LNCaP clone FGC (cell line): ENCODE measurements at places on chromosomes 1 and 21.

DNA sequence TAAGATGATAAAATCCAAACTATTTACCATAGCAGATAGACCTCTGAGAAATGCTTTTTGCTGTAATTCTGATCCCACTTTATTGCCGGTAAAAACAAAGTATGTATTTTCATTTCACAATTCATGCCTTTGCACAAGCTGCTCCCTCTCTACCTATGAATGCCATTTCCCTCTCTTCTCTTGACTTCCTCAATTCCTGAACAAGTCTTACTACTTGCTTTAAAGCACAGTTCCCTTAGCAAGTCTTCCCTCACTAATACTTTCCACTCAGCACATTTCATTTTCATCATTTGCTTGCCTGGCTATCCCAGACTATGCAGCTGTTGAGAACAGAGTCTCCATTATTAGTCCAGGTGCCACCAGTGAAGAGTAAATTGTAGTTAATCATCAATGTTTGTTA lies 13.8 kb downstream of the GPATCH2 start:
- no peak for DNase-seq

- DNase-seq, result no peak
These were observed 11.7 kb downstream of the SLC19A1 start for GRCh38 chr21:45530423-45531113.

DNA sequence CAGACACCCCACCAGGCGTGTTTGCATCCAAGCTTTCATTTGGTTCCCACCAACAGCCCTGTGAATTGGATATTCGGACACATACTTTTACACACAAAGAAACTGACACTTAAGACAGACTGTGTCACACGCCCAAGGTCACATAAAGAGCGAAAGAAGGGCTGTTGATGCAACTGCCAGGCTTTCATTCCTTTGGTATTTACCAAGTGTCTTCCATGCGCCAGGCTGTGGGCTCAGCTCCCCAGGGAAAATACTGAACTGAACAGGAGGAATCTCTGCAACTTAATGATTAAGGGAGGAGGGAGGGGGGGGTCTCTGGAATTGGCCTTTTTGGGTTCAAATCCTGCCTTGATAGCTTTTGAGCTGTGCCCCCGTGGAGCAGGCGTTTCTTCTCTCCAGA lies 122.8 kb downstream of the ACTL8 start:
- DNase-seq, result no peak

- no peak for DNase-seq
These were observed 387.2 kb downstream of the NCAM2 start for GRCh38 chr21:21385404-21385803.

GRCh38 chr1:41277371-41277975 lies 35.4 kb upstream of the SCMH1 start:
- DNase-seq, result no peak

- DNase-seq, result no peak
These were observed 143.3 kb upstream of the JUN start for GRCh38 chr1:58927041-58927721.

- no peak for DNase-seq
These were observed 30.8 kb upstream of the ABCG1 start for GRCh38 chr21:42187976-42188653.

DNA sequence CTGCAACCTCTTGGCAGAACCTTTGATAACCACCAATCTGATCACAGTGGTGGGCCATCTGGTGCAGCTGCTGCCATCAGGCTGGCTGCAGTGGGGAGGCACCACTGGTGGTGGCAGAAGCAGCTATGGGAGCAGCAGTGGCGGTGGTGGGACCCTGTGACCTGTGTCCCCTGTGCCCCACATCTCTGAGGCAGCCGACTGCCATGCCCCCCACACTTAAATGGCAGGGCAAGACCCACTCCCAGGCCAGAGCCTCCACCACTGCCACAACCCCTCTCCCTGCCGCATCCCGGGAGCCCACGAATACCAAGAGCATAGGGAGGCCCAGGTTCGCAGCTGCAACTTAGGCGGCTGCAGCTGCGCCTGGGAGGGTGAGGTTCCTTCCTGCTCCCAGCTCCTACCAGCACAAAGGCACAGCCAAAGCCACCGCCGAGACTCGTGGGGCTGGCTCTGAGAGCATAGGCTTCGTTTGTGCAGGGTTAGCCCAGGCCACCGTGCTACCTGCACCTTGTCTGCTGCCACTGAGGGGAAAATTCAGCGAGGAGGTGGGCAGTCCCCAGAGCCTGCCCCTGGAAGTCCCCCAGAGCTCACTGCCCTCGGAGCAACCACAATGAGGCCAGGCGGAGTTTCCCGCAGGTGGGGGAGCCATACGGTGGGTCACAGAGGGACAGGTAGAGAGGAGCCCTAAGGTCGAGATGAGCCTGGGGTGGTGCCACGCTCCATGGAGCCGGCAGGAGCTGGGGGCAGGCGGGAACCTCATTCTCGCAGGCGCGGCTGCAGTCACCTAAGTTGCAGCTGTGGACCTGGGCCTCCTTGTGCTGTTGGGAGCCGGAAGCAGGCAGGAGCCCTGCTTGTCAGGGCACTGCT lies 518.7 kb downstream of the RWDD3 start:
- DNase-seq, result no peak

- DNase-seq, result no peak
These were observed 23.9 kb downstream of the RAB3B start for GRCh38 chr1:51966559-51966958.

GRCh38 chr1:212281590-212281989 lies 3.6 kb upstream of the PPP2R5A start:
- DNase-seq, result no peak

DNA sequence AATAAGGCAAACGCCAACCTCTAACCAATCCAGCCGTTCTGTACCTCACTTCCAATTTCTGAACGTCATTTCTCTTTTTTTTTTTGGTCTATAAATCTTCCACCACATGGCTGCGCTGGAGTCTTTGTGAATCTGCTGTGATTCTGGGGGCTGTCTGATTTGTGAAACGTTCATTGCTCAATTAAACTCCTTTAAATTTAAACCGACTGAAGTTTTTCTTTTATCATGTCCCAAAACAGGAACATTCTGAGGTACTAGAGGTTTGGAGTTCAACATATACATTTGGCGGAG lies 65.5 kb upstream of the BACH1 start:
- DNase-seq, result no peak

DNA sequence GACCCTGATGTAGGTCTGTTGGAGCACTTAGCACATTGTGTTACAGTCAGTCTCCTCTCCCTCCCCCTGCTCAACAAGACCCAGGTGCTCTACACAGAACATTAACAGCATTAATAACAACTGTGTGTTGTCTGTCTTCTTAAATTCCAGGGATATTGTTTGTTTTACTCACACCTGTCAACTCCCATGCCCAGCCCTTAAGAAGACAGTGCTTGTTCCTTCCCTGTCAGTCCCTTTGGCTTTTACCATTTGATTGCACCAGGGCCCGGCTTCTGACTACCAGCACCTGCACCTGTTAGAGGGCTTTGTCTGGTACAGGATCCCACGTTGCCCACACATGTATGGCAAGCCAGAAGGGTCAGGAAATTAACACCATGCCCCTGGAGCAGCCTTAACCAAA lies 11.7 kb downstream of the RIMKLA start:
- no peak for DNase-seq

GRCh38 chr1:25572708-25573590 lies 29.5 kb downstream of the LDLRAP1 start:
- DNase-seq, result no peak

GRCh38 chr1:109641861-109642260 lies 14.0 kb upstream of the GSTM4 start:
- DNase-seq, result no peak

- DNase-seq, result peak; percentile 25
These were observed 220.5 kb upstream of the B3GALT2 start for GRCh38 chr1:193406901-193407300.
